ENCODE measurements at places on chromosomes 2 and 18. TPM values are rescaled to one million over a fixed set of nuclear protein-coding genes. Genes with fewer than 3 reads are reported as not detected.

- H3K4me3 ChIP-seq: no peak overlapping the region
- H3K36me3 ChIP-seq: no peaks in the 10 kb centered on the region
- H3K4me1 ChIP-seq: no peaks in the 10 kb centered on the region
- no peaks in the 10 kb centered on the region for H3K27me3 ChIP-seq
- no peak overlapping the region for H3K27ac ChIP-seq
These were observed 20.8 kb upstream of the REG3G start for GRCh38 chr2:79004680-79005079.

ERBB4 gene
- total RNA-seq: 5.5 TPM

DNA sequence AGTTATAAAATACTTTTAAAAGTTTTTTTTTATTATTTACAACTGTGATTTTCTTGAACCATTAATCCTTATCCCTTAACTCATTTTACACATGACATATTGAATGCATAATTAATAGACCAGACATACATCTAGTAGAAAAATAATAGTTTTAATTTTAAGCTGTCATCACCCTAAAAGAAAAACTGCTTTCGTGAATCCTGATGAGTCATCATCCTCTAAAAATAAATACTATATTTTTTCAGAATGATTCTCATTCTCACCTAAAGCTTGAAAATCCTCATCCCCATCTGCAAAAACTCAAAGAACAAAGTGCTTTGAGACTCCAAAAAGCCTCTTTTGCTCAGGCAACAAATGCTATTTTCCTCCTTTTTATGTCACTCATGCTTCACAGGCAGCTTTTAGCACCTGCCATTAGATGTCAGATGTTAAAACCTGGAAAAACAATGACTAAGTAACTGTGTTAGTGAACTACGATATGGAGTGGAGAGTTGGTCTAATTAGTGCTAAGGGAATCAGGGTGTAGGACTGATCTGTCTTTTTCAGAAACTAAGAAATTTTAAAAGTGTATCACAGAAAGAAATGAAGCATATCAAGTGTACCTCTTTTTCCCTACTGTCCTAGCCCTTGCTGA lies 297.6 kb downstream of the TMX3 start:
- H3K27me3 ChIP-seq: no peaks in the 10 kb centered on the region
- DNase-seq: no peak
- H3K36me3 ChIP-seq: no peaks in the 10 kb centered on the region
- no peak overlapping the region for H3K4me3 ChIP-seq
- no peaks in the 10 kb centered on the region for H3K4me1 ChIP-seq
- H3K27ac ChIP-seq: no peak overlapping the region

- peak overlapping the region; percentile 7 for H3K27ac ChIP-seq
- no peak overlapping the region for H3K4me3 ChIP-seq
These were observed 24.8 kb downstream of the CYRIA start for GRCh38 chr2:16640867-16641266.

MOGAT1 gene
- not detected for total RNA-seq

GRCh38 chr18:48693625-48694262 lies 154.9 kb downstream of the CTIF start:
- DNase-seq: no peak
- H3K27me3 ChIP-seq: no peaks in the 10 kb centered on the region
- no peak overlapping the region for H3K4me3 ChIP-seq
- no peaks in the 10 kb centered on the region for H3K36me3 ChIP-seq
- H3K4me1 ChIP-seq: no peaks in the 10 kb centered on the region

ARHGAP28 gene
- total RNA-seq: 2.8 TPM

UGT1A8 gene
- total RNA-seq: not detected

TFCP2L1 gene
- 188 TPM for total RNA-seq

- no peaks in the 10 kb centered on the region for H3K27me3 ChIP-seq
- no peaks in the 10 kb centered on the region for H3K36me3 ChIP-seq
These were observed 637.2 kb upstream of the ZEB2 start for GRCh38 chr2:145157036-145157675.

STPG4 gene
- 0.22 TPM for total RNA-seq

DNA sequence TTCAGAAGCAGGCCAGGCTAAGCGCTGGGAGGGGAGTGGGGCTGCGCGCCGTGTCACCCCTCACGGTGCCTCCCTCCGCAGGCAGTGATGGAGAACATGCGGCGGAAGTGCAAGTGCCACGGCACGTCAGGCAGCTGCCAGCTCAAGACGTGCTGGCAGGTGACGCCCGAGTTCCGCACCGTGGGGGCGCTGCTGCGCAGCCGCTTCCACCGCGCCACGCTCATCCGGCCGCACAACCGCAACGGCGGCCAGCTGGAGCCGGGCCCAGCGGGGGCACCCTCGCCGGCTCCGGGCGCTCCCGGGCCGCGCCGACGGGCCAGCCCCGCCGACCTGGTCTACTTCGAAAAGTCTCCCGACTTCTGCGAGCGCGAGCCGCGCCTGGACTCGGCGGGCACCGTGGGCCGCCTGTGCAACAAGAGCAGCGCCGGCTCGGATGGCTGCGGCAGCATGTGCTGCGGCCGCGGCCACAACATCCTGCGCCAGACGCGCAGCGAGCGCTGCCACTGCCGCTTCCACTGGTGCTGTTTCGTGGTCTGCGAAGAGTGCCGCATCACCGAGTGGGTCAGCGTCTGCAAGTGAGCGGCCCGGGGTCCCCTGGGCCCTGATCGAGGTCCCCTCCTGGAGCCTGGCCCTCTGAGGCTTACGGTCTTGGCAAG lies 12.2 kb downstream of the WNT10A start:
- no peaks in the 10 kb centered on the region for H3K36me3 ChIP-seq
- no peak overlapping the region for H3K4me3 ChIP-seq
- H3K27ac ChIP-seq: no peak overlapping the region
- H3K4me1 ChIP-seq: peaks cover 6% of the 10 kb centered on the region
- H3K27me3 ChIP-seq: peaks cover 33% of the 10 kb centered on the region

MAPRE2 gene
- total RNA-seq: 22.6 TPM

DNA sequence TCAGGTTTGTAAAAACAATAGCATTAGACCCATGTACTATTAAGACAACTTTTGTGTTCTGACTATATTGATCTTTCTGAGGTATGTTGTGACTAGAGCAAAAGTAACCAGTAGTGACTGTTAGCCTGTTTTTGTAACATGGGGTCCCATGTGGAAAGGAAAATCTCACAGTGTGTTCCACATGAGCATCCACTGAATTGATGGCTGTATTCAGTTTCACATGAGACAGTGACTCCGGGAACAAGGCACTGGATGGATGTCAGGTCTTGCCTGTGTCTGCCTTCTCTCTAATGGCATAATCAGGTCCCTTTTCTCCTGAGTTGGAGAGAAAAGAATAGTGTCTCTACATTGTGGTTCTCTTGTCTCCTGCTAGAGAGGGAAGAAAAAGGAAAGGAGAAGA lies 27.5 kb downstream of the TMEM178A start:
- no peak for DNase-seq
- H3K4me3 ChIP-seq: no peak overlapping the region
- H3K27ac ChIP-seq: no peak overlapping the region

ZNF512 gene
- 70.6 TPM for total RNA-seq
